ENCODE measurements at places on chromosomes 7 and 10. TPM values are rescaled to one million over a fixed set of nuclear protein-coding genes. Genes with fewer than 3 reads are reported as not detected.

DNA sequence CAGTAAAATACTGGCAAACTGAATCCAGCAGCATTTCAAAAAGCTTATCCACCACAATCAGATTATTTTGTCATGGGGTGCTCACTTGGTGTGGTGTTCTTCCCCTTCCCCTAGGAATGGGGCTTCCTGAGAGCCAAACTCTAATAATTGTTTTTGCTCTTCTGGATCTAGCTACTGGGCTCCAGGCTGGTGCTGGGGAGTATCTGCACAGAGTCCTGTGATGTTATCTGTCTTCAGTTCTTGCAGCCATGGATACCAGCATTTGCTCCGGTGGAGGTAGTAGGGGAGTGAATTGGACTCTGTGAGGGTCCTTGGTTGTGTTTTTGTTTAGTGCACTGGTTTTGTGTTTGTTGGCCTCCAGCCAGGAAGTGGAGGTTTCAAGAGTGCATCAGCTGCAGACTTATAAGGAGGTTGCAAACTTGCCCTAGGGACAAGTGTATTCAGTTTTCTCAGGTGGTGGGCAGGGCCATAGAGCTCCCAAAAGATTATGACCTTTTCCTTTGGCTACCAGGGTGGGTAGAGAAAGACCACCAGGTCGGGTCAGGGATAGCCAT lies 308.5 kb upstream of the MAGI2 start:
- H3K36me3 ChIP-seq: no peaks in the 10 kb centered on the region
- no peak overlapping the region for H3K27ac ChIP-seq
- no peaks in the 10 kb centered on the region for H3K4me1 ChIP-seq
- H3K4me3 ChIP-seq: no peak overlapping the region
- DNase-seq: no peak

TMEM139 gene
- 25.1 TPM for total RNA-seq

DNA sequence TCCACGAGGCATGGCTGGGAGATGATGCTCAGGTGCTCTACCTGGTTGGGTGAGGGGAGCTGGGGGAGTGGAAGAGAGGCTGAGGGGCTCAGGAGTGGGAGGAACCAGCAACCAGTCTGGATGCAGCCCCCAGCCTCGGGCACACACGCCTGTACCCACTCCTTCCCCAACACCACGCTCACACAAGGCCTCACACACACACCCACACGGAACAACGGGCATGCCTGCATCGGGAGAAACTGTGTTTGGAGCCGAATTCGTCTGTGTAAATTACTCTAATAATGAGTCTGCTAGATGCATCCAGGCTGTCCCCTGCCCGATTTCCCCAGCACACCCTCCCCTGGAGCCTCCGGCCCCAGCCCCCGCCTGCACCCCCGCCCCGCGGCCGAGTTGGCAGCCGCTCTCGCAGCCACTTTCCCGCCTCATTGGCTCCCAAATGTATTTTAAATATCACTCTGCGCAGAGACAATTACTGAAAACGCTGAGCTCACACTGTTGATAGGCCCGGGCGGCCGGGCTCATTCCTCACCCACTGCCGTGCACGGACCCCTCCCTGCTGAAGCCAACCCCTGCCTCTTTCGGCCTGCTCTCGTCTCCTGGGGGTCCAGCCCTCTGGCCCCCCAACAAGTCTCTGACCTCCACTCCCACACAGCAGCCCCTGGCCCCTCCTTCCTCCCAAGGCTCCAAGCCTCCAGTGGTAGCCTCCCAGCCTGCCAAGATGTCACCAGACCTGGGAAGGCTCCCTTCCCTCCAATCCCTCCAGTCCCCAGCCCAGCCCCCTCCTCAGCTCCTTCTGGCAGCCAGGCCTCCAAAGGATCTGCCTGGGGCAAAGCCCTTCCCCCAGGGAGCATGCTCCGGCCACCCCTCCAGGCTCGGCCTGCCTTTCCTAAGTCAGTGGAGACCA lies 11.1 kb downstream of the H2BK1 start:
- H3K27ac ChIP-seq: no peak overlapping the region
- no peaks in the 10 kb centered on the region for H3K27me3 ChIP-seq
- no peak for DNase-seq
- no peaks in the 10 kb centered on the region for H3K36me3 ChIP-seq
- no peaks in the 10 kb centered on the region for H3K4me1 ChIP-seq

DNA sequence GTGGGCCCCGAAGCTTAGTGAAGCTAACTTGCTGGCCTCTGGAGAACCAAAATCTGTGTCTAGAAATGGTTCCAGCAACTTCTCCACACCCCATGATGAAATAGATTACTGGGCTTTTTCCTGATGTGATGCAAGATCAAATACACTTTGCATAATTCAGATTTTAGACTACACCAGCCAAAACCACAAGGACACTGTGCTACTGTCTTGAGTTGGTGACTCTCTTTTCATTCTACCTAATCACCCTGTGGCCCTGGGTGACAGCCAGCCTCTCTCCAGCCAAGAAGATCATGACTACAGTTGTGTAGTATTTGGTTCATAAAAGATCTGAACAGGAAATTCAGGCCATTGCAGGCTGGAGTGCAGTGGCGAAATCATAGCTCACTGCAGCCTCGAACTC lies 22.2 kb downstream of the AZGP1 start:
- H3K27ac ChIP-seq: peak overlapping the region; percentile 77
- H3K36me3 ChIP-seq: no peaks in the 10 kb centered on the region
- H3K4me1 ChIP-seq: peaks cover 3% of the 10 kb centered on the region
- no peak overlapping the region for H3K4me3 ChIP-seq

GRCh38 chr10:102413053-102413705 lies 5.4 kb downstream of the PSD start:
- H3K4me1 ChIP-seq: peaks cover 15% of the 10 kb centered on the region
- no peak overlapping the region for H3K27ac ChIP-seq
- H3K27me3 ChIP-seq: peaks cover 82% of the 10 kb centered on the region
